ENCODE measurements at places on chromosomes 1 and 21.

DNA sequence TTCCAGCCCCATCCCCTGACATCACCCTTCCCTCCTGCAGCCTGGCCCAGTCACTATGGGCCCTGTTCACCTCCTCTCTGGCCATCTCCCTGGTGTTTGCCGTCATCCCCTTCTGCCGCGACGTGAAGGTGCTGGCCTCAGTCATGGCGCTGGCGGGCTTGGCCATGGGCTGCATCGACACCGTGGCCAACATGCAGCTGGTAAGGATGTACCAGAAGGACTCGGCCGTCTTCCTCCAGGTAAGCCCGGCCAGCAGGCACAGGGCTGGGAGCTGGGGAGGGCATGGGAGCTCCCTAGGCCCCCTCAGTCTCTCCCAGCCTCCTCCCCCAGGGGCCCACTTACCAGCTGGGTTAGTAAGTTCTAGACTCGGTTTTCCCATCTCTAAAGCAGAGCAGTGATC lies 52.1 kb downstream of the ELK4 start:
- no peak for DNase-seq

DNA sequence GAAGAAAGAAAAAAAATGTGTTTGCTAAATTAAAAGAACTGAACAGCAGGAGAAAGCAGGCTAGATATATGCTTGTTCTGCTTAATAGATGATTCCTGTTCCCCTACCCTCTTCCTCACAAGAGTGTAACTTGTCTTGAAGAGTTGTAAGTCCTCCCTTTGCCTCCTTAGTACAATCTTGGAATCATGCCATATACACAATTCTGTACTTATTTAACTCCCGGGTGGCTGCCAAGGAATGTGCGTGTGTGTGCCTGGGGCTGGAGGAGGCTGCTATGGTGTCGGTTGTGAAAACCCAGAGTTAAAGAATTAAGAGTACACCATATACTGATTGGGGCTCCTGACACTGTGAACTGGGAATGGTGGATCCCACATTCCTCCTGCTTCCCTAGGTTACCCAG lies 194.2 kb downstream of the SIPA1L2 start:
- no peak for DNase-seq

DNA sequence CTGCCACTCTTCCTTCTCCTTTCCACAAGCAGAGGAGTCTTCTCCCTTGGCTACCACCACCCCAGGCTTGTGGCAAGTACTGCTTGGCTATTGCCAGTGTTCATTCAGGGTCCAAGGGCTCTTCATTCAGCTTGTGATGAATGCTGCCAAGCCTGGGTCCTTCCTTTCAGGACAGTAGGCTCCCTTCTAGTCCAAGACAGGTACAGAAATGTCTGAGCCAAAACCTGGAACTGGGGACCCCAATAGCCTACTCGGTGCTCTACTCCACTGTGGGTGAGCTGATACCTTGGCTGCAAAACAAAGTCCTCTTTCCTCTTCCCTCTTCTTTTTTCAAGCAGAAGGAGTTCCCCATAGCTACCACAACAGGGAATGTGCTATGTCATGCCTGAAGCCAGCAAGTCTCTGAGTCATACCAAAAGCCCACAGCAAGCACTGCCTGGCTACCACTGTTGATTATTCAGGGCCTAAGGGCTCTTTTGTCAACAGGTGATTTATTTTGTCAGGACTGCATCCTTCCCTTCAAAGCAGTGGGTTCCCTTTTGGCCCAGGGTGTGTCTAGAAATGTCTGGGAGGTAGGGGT lies 268.9 kb downstream of the HHAT start:
- peak; percentile 28 for DNase-seq

DNA sequence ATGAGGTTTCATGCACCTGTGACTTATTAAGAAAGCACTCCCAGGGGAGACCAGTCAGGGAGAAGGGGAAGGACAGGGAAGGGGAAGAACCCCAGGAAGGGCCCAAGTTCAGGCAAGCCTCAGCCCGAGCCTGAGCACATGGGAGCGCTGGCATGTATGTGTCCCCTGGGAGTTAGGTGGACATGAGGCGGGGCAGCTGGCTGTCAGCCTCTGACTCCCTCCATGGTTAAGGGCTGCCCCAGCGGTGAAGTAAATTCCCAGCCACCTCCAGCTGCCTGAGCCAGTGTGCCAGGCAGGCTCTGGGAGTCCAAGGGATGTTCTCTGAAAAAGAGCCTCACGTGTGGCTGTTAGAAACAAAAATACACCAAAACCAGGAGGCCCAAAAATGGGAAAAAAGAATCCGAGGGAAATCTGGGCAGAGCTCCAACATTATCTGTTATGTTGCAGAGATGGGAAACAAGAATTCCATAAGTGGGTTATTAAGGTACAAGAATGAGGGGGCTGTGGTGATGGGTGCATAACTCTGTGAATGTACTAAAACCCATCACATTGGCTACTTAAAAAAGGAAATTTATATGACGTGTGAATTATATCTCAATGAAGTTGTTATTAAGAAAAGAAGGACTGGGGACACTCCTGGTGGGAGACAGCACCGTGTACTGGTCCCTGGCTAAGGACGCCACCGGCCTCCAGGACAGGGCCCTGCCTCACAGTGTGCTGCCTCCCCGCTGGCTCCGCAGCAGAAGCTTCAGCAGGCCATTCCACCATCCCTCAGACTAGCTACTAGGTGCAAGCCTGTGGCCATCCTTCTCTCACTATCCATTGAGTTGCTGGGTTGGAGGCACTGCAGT lies 18.7 kb downstream of the DMRTB1 start:
- DNase-seq = no peak

- no peak for DNase-seq
Measured at GRCh38 chr1:205293350-205294074, 28.0 kb downstream of the NUAK2 start.

- DNase-seq = no peak
Measured at GRCh38 chr1:150322310-150322709, 977 bp downstream of the PRPF3 start.

DNA sequence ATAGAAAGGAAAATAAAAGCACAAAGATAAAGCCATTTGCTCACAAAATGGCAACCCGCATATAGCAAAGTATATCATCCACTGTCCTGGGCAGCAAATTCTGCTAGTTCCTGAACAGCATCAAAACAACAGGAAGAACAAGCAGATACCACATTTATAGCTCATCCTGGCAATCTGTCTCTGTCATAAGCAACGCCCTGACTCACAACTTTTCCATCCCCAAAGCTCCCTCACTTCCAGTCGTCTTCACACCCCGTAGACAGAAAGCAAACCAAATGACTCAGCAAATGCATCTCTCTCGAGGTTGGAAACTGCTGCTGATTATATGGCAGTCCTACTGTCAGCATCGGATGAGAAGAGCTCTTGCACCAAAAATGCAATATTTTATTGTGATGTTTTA lies 65.8 kb downstream of the AK5 start:
- no peak for DNase-seq

- DNase-seq = no peak
Measured at GRCh38 chr1:1437033-1437903, 1.8 kb downstream of the VWA1 start.

DNA sequence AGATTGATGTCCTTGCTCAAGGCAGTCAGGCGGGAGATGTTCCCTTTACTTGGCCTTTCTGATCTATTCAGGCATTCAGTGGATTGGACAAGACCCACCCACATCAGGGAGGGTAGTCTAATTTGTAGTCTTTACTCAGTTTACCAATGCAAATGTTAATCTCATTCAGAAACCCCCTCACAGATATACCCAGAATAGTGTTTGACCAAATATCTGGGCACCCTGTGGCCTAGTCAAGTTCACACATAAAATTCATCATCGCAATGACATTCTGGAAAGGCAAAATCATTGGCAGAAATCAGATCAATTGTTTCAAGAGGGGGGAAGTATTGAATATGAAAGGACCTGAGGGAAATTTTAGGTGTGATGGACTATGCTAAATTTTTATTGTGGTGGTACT lies 12.5 kb upstream of the SFT2D2 start:
- no peak for DNase-seq

DNA sequence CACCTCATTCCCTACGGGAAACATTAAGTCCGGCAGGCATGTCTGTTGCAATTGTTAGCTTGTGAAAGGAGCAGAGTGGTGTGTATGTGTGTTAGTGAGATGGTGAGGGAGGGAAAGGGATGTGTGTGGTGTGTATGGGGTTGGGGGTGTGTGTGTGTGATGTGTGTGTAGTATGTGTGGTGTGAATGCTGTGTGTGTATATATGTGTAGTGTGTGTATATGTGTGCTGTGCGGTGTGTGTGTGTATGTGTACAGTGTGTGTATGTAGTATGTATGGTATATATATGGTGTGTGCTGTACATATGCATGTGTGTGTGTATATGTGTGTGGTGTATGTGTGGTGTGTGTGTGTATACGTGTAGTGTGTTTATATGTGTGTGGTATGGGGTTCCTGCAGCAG lies 20.8 kb upstream of the BLACAT1 start:
- DNase-seq = no peak

DNA sequence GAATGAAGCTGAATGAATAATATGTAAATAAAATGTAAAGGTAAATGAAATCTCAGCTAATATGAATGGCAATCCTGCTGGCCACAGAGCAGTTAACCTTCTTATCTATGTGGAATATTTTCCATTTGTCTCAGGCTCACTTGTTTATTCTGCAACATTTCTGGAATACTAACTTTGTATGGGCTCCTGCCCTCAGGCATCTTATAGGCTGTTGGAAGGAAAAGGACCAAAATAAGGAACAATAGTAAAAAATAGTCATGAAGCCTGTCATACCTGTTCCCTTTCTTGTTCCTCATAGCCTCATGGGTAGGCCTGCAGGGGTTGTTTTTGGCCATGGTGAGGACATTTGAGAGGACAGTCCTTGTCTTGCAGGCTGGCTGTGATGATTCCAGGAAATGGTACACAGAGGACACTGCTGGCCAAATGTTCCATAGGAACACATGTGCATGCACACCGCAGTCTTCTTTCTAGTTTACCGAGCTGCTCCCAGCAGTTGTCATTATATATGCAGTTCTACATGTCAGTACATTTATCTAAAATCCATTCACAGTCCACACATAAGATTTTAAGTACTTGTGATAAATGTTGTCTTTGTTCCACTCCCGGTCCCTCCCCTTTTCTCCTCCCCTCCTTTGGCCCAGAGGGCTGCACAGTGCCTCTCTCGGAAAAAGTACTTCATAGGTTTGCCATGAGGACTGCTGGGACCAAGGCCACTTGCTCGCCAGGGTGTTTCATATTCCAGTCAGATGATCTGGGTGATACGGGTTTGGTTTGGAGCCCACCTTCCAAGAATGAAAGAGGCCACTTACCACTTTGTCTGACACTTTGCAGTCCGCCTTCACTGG lies 15.2 kb upstream of the KCNQ4 start:
- DNase-seq = no peak

GRCh38 chr1:21451212-21451611 lies 11.3 kb downstream of the NBPF3 start:
- DNase-seq = no peak

- DNase-seq = no peak
Measured at GRCh38 chr1:208122612-208123358, 121.4 kb downstream of the PLXNA2 start.

DNA sequence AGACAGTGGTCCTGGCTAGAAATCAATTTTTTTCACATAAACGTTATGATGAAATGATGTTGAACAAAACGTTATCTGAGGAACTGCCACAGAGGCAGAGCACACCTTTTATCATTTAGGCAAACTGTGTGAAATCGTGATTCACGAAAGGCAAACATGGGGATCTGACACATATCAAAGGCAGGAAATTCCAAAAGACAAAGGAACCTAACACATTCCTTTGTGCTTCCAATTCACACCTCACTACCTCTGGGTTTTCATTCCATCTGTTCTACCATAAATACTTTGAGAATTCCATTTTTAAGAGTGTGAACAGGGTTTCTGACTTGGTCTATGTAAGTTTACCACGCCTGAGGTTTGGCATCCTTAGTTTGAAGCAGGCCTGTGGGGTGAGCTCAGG lies 119.5 kb upstream of the KRTAP19-8 start:
- DNase-seq = no peak

- DNase-seq = no peak
Measured at GRCh38 chr1:15188678-15189077, 35.1 kb downstream of the TMEM51 start.

DNA sequence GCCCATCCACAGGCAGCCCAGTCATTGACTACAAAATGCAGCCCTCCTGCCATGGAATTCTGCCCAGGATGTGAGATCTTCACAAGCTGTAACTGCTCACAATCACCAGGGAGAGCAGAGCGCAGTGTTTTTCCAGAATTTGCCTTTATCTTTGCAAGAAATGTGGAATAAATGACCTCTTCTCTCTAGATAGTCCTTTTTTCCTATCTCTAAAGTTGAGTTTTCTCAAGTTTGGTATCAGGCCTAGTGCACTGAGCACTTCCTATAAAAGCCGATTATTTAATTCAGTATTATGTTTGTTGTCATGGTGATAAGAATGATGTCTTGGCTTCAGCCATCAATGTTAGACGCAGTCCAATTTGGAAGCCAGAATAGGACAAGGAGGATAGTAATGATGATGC lies 246.9 kb upstream of the IRF2BP2 start:
- DNase-seq = no peak

DNA sequence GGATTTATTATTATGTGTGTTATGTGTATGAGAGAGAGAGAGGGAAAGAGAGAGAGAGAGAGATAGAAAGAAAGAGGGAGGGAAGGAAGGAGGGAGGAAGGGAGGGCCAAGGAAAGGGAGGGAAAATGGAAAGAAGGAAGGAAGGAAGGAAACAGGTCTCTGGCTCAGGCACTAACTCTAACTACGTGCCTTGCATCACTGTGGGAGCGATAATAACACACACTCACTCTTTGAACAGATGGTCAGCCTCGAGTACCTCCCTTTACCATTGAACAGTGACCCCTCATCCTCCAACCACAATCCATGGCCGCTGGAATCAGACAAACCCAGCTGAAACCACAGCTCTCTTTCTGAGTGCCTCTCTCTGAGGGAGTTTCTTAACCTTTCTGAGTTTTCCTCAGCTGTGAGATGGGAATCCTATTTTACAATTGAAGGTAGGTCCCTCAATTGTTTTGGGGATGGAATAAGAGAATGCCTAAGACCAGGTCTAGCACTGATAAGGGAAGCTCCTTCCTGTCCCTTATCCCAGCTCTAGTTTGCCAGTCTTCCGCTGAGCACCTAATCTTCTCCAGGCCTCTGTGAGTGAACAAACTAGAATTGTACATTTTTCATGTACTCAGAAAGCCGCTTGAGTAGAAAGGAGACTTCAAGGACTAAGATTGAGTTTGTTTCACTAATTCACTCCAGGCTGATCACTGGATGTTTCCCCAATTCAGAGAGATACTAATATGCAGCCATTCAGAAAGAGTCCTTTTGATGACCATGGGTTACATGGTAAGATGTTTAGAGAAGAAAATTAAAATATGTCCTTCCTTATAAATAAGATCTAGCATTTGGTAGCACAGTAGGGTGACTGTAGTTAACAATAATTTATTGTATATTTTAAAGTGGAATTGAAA lies 62.8 kb downstream of the IRF2BP2 start:
- DNase-seq = no peak

DNA sequence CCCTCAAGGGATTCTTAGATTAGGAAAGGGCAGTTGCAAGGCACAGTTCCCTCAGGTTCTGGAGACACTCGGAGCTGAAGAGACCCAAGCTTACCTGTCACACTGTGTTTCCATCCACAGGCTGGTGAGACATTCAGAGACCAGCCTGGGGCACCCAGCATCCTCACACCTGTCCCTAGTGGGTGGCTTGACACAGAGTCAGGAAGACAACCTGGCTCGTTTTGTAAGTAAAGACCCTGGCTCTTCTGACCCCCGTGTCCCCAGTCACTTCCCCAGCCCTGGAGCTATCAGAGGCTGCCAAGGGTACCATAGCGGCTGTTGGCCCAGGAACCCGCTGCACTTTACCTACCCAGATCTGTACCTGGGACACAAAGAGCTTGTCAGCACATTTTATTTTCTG lies 409.8 kb downstream of the MATN1 start:
- no peak for DNase-seq

All from GOT3 (cell line).